ENCODE measurements at places on chromosomes 5 and 9.

- DNase-seq = no peak
Measured at GRCh38 chr5:72290356-72291133, 29.5 kb downstream of the MRPS27 start.

DNA sequence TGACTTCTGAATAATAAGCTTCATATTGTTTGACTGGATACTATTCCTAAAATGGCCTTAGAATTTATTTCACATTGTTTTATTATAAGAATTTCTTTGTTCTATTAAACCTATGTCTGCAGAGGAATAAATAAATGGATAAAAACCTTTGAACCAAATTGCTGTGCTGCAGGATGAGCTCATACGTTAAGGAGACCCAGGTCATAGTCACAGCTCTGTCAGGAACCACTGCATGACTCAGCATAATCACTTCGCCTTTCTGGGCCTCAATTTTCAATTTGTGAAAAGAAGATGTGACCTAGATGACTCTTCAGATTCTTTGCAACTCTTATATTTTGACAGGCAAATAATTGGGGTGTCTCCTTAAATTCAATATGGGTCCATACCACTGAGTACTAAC is 36.7 kb upstream of the HMHB1 start:
- DNase-seq = no peak

DNA sequence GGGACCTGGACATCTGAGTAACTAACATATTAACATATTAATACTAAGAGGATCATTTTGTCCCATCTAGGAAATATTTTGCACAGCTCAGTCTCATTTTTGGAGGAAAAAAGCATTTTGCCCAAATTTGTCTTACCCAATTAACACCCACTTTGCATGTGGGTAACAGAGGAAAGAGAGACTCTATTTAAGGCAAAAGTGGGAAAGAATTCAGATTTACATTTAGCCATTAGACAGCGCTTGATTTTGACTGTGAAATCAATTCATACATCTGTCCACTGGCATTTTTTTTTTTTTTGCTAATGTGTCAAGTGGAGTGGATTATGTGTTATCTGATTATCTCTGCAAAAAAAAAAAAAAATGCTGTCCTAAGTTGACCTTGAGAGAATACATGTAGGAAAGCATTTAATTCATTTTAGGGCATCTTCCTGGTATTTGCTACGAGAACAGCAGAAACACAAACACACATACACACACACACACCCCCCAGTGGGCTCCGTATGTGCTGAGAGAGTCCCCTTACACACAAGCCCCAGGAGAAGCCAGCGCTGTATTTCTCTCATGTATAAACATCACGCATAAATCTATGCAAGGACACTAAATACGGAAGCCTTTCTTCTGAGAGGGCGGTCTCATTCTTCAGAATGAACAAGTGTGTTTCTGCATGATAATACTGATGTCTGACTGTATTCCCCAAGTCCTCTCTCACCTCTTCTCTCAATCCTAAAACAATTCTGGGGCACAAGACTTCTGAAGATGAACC is 202.0 kb upstream of the KLF9 start:
- DNase-seq = no peak

DNA sequence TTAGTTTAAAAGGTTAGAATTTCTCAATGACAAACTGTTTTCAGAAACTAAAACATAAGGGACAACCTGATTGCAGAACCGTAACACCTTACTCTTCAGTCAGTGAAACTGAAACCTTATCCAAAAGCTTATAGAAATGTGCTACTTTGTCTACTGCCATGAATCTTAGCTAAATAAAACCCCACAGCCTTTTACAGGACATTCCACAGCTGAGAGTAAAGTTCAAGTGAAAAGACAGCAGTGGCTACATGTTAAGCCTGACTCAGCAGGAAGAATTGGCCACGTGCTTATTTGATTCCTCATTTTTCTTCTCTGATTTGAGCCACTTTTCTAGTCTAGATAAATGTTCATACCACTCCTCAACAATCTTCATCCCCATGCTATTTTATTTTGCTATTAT is 278.7 kb upstream of the ISL1 start:
- no peak for DNase-seq

DNA sequence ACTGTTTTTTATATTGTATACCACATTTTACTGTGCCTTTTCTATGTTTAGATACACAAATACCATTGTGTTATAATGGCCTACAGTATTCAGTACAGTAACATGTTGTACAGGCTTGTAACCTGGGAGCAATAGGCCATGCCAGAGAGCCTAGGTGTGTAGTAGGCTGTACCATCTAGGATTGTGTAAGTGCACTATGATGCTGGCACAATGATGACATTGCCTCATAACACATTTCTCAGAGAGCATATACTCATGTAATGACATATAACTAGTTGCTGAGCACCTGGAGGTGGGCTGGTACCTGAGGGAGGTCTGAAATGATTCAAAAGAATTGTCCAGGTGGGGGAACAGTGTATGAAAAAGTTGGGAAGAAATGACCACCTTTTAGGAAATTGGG is 13.9 kb downstream of the TTC39B start:
- DNase-seq = no peak

DNA sequence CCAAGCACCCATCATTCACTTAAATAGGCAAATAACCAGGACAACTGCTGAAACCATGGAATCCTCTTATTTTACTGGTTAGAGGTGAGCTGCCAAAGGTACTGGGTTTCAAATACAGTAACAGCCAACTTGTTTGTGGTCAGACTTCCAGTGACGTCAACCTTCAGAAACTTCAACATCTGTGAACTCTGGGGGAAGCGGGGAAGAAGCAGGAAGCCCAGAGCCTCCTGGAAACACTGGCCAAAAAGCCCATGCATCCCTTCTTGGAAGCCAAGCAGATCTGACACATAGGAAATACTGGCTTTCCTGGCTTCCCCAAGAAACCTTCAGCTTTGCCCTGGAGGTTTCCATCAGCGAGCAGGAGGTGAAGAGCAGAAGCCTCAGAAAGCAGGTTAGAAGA is 4.9 kb upstream of the FRRS1L start:
- DNase-seq = no peak

- DNase-seq = no peak
Measured at GRCh38 chr5:178545941-178546674, 44.1 kb downstream of the COL23A1 start.

- no peak for DNase-seq
Measured at GRCh38 chr9:32554107-32554506, 1.7 kb upstream of the TOPORS start.

DNA sequence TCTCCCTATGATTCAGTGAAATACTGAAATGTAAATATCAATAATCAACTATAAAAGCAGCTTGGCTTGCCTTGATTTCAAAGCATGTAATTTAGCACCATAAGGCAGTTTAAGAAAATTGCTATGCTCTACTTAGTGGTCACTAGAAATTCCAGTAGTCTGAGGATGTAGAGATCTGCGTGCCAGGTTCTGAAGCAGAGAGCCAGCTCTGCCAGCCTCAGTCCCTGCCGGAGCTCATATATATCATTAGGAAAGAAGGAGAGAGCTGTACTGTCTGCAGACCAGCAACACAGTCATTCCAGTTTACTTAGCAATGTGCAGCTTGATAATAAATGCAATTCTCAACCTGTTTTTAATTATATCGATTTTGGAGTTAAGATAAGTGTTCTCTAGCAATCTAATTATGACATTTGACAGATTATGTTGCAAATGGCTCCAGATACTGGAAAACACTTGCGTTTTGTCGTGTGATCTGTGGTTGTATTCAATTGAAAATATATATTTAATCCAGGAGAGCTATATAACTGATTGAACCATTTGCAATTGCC is 540.5 kb downstream of the CTNND2 start:
- DNase-seq = no peak

GRCh38 chr5:134511796-134512660 is 13.4 kb upstream of the JADE2 start:
- no peak for DNase-seq

- DNase-seq = no peak
Measured at GRCh38 chr9:17614903-17615302, 36.0 kb downstream of the SH3GL2 start.

DNA sequence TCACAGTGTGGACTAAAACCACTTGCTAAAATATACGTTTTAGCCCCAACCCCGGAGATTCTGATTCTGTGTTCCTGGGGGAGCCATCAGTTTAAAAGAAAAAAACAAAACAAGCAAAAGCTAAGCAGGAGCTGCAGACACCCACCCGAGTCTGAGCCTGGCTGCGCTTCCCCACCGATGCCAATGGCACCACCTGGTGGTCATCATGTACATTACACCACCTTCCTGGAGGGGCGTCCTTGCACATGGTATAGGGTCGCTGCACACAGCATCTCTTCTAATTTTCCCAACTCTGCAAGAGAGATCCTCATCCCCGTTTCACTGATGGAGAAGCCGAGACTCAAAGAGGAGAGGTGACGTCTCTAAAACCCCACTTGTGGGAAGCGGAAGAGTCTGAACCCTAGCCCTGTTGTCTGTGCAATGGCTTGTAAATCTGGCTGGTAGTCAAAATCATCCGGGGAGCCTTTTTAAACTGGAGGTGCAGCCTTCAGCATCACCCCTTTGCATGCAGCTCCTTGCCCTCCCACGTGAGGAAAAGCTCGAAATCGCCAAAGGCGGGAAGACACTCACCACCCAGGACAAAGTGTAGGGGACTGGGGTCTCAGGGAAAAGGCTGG is 23.1 kb upstream of the CNOT6 start:
- DNase-seq = peak; percentile 28

DNA sequence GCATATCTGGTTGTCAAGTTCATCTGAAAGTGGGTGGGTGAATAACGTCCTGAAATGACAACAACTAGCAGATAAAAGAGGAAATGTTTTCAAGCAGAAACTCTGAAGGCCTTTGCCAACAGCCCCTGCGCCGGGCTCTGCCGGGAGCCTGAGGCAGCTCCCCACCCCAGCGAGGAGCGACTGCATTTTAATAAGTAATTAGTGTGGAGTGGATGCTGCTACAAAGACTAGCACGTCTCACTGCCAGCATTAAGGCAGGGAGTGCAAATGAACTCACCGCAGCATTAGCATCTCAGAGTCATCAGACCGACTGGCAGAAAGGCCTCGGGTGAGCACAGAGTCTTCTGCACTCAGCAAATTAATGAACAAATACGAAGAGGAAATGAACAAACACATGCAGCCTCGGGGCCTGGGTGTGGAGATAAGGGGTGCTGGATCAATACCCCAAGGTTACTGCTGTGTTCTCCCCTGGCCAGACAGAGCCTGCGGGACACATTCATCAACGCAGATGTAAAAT is 63.8 kb downstream of the VAV2 start:
- peak; percentile 11 for DNase-seq

- DNase-seq = no peak
Measured at GRCh38 chr5:137398154-137398553, 101.0 kb downstream of the SPOCK1 start.

DNA sequence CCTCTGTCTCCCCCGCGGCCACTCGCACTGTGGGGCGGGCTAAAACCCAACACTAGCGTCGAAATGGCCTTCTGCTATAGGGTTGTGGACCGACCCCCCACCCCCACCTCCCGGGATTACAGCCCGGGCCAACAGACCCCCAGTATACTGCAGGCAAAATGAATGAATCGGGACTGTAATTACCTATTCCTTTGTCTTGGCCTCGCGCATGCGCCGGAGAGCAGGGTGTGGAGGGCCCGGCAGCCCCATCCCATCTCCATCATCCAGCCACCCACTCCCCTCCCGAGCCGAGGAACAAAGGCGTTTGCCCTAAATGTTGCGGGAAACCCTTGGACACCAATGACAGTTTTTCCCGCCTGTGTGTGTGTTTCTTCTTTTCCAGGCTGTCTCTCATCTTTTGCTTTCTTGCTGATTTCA is 1.6 kb downstream of the BASP1 start:
- peak; percentile 69 for DNase-seq

Measured in NCI-H1092 treated with DMSO at 0.1 percent for 48 hours (cell line).